Skin of body (tissue), 3 donors: ENCODE measurements at places on chromosomes 6 and 20. TPM values are rescaled to one million over a fixed set of nuclear protein-coding genes. Genes with fewer than 3 reads are reported as not detected.
A peak's percentile ranks its signal among the peaks of the same experiment; 100 is the strongest.

The TPBG gene
- 12.8 TPM for total RNA-seq

DNA sequence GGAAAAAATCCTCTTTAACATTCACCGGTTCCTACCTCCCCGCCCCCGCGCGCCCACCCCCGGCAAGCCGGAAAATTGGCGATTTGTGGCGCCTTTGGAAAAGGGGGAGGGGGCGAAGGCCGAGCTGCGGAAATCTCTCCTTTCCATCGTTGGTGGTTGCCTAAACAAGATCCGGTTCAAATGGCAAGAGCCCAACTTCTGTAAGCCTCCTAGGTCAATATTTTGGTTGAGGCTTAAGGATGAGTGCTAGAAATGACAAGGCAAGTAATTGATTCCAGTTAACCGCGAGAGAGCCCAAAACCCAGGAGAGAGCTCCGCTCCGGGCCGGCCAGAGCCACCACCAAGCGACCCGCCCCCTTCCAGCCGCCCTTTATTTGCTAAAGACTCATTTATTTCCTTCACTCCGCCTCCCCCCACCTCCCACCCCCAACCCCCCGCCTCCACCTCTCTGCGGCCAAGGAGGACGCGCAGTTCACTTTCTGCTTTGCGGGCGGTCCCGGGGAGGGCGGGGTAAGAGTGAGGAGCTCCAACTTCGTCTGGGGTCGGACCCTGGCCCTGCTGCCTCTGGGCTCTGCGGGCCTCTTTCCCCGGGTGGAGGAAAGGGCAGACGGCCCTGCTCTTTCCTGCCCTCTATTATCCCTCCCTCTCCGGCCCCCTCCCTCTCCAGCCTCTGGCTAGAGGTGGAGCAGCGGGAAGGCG lies 838 bp upstream of the NKX2-2 start:
- no peak for DNase-seq

- no peak for DNase-seq
Observed at GRCh38 chr20:63363981-63364561, 2.9 kb upstream of the CHRNA4 start.

DNA sequence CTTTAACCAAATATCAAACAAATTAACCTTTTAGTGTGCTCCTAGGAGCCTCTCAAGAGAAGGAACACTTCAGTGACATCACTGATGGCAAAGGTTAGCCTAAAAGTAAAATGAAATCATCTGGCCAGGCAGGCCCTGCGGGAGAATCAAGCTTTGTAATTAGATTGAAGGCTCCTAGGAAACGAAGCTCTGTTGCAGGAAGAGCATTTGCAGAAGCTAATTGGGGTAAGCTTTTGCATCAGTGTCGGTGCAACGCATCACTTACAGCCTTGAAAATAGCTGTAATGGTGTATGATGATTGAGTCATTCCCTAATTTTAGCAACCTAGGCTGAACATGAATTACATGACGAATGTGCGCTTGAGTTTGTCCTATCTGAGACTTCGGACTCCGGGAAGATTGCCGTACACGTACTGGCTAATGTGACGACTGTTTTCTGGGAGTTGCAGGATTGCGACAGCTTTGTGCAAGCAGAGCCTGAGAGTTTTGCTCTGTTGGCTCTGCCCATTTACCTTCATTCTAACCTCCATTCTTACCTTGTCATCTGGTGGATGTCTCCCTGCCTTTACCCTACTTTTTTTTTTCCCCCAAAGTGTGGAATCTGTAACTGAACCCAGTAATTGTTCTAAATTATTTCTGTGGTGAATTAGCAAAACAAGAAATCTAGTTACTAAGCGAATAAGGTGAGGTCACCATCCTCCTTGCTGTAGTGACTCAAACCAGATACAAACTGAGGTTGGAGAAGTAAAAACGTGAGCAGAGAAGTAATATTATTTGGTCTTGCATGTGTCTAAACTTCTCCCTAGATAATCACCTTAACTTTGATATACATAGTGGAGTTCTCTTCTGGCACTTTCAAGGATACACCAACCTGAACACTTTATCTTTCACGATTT lies 675.9 kb upstream of the CITED2 start:
- DNase-seq: no peak

- no peak for DNase-seq
Observed at GRCh38 chr6:29200767-29201662, 30.3 kb downstream of the OR2J2 start.

DNA sequence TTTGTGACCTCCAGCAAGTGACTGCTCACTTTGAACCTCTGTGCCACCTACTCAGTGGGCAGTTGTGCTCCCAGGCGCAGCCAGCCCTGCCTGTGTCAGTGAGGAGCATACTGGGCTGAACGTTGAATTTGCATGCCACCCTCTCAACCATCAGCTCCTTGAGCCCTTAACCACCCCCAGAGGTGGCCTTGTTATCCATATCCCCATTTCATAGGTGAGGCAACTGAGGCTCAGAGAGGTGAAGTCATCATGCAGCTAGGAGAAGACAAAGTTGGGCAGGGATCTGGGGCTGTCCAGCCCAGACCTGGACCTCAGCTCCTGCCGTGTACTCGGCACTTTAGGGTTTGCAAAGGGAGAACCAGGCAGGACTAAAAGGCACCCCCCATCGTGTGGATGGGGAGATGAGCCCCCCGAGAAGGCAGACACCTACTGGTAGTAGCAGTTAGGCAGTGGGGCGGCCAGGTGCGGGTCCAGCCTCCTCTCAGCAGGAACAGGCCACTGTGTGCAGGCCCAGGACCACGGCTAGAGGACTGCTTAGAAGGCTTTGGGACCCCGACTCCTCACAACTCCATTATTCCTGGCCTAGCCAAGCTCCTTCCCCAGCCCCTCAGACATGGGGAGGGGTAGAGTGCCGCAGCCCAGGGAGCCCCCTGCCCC lies 100.8 kb upstream of the MYL9 start:
- no peak for DNase-seq

GRCh38 chr6:35435074-35435837 lies 16.9 kb upstream of the FANCE start:
- DNase-seq: no peak

DNA sequence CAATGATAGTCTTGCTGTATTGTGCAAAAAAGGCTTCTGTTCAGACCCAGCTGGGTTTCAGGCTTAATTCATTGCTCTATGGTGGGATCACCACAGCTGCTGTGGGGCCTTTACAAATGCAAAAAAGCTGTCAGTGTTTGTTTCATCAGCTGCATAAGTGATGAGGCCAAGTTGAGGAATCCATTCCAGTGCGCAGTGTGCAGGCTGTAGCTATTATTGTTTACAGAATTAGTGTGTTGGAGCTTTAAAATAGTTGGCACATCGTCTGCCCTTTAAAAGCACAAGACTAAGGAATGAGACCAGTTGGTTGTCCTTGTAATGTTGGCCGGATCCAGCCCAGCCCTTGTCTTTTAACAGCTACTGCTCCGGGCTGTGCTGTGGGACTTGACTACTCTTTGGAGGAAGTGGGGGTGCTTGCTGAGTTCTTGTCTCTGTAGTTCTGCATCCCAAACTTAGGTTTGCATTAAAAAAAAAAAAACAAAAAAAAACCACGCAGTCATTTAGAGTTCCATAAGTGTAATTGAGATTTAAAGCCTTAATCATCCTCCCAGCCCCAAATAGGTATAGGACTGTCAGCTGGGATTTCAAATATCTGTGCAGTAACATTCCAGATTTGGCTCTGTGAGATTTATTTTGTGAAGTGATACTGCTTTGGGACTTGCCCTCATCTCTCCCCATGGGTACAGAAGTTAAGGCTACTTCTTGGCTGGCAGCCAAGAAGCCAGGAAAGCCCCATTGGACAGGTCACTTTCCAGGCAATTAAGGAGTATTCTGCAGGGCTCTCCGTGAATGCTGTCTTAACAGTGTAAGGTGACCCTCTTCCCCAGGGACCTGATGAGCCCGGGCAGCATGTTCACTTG lies 19.3 kb downstream of the JARID2 start:
- peak; percentile 93 for DNase-seq

DNA sequence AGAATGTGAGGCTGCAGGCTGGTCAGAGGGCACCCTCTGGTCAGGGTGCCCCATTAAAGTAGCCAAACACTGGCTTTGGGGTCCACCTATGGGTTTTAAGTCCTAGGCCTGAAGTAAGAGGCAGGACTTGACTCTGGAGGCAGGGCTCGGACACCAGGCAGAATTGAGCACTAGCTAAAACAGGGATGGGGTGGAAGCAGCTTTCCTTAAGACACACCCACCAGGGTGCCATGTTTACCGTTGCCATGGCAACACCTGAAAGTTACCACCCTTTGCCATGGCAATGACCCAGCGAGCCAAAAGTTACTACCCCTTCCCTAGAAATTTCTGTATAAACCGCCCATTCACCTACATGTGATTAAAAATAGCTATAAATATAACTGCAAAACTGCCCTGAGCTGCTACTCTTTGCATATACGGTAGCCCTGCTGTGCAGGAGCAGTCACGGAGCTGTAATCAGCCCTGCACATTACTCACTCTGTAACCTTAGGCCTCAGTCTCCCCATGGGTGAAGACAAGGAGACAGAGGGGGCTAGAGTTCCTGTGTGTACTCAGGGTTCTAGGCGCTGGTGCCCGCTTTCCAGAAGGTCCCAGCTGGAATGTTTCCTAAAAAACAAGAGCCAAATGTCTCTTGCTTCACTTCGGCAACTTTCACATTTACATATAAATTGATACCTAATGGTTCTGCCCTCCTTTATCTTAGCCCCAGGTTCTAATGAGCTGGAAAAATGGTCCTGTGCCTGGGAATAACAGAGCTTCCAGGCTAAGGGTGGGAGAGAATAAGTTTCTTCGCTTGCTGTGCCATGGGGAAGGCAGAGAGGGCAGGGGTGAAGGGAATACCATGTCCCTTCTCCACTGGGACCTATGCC lies 27.2 kb upstream of the SRSF6 start:
- DNase-seq: no peak

The SPATA25 gene
- total RNA-seq: 0.69 TPM

DNA sequence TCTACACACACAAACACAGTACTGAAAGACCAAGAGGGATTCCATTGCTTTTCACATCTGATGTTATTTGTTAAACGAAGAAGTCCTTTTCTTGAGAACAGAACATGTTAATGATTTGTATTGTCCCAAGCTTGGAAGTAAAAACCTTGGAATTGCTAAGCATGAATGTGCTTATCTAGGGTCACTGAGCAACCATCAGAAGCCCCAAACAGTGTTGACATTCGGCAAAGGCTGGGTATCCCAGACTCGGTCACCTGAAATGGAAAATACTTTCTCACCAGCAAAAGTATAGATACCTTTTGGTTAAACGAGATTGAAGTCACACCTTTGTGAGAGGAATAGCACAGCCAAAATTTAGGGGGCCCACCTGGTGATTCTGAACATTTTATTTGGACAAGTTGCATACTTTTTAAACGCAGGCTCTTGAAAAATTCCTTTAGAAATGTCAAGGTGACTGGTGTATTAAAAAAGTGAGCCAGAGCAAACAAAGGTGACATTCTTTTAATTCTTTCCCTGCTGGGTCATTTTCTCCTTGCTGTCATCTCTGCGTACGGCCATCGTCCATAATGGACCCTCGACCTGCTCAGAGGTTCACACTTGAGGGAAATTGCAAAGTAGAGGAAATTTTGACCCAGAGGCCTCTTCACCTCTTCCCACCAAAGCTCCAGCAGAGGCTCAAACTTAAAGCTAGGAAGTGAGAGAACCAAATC lies 95.8 kb upstream of the FOXA2 start:
- no peak for DNase-seq

DNA sequence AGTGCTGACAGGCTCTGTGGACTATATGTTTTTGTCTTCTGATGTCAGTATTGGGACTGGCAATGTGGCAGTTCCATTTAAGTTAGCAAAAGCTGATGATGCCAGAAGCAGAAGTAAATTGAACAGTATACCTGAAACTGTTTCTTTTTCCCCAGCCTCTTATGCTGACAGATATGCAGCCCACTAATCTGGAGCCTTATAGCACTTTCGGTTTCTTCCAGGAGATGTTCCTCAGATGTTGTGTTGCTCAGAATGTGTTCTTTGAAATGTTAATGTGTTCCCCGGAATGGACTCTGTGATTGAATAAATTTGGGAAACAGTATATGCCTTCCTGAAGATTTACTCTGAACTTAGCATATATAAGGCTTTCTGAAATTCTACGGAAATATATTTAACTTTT lies 80.7 kb upstream of the MRAP2 start:
- DNase-seq: no peak

The GSTA2 gene
- not detected for total RNA-seq

GRCh38 chr6:169868458-169868857 lies 117.0 kb downstream of the ERMARD start:
- no peak for DNase-seq

- DNase-seq: no peak
Observed at GRCh38 chr20:38806855-38807655, 1.6 kb downstream of the PPP1R16B start.

DNA sequence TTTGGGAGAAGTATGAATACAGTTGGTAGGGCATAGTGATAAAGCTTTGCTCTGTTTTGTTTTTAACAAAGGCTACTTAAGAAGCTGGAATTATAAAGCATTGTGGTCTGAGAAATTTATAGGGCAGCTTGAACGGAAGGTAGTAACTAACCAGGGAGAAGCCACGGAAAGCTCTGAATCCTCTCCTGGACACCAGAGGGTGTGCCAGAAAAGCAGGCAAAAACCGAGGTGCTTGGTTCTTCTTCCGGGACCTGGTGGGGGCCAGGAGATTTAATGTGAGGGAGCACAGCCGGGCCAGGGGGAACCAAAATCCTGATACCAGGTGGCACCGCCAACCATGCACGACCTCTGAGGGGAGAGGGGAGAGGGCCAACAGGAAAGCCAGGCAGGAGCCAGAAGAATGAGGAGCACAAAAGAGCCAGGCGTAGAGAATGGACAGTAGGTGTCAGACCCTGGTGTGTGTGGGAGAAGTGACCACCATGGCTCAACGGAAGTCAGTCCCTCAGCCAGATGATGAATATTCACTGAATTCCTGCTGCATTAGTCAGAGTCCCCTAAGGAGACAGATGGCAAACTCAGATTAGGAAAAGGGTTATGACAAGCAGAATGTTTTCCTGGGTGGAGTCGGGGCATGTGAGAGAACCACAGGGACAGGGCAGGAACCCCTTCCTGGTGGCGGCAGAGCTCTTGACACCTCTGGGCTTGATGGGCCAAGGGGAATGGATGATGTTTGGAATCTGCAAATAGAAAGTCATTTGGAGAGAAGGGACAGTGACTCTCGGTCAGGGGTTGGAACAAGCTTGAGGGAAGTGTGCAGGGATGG lies 262.3 kb downstream of the ZNF217 start:
- DNase-seq: peak; percentile 30

GRCh38 chr6:106069478-106069877 lies 16.7 kb upstream of the PRDM1 start:
- DNase-seq: no peak

GRCh38 chr6:79408256-79408974 lies 128.8 kb downstream of the LCA5 start:
- no peak for DNase-seq

GRCh38 chr6:147983581-147984366 lies 358.9 kb upstream of the SASH1 start:
- DNase-seq: no peak

DNA sequence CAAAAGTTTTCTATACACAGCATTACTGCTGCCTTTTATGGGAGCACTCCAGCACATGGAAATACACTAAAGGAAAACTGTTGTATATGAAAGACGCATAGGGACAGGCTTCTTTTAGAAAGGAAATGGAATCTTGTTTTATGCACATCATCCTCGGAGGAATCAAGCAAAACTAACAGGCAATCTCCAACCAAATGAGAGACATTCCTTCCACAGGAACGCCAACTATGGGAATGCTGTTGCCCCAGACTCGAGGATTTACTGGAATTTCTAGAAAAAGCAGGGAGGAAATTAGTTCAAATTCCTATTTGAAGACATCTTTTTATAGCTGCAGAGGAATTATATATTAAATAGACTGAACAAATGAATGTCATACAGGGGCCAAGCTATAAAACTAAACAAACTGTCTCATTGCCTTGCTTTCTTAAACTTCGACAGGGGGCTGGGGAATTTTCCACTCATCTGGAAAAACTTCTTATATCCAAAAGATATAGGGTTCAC lies 52.2 kb downstream of the LYRM4 start:
- peak; percentile 79 for DNase-seq

- DNase-seq: no peak
Observed at GRCh38 chr6:127026247-127026646, 92.2 kb upstream of the RSPO3 start.
